NCI-H1105 (cell line): ENCODE measurements at places on chromosomes 6 and 20.

GRCh38 chr6:169827290-169827717, 75.9 kb downstream of the ERMARD start:
- DNase-seq: no peak

DNA sequence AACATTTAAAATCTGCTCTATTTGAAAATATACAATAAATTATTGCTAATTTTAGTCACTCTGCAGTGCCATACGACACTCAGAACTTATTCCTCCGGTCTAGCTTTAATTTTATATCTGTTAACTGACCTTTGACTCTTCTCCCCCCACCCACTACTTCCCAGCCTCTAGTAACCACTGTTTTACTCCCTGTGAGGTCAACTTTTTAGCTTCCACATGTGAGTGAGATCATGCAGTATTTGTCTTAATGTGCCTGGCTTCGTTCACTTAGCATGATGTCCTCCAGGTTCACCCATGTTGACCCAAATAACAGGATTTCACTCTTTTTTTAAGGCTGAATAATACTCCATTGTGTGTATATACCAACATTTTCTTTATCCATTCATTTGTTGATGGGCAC, 80.8 kb downstream of the RPP40 start:
- no peak for DNase-seq

DNA sequence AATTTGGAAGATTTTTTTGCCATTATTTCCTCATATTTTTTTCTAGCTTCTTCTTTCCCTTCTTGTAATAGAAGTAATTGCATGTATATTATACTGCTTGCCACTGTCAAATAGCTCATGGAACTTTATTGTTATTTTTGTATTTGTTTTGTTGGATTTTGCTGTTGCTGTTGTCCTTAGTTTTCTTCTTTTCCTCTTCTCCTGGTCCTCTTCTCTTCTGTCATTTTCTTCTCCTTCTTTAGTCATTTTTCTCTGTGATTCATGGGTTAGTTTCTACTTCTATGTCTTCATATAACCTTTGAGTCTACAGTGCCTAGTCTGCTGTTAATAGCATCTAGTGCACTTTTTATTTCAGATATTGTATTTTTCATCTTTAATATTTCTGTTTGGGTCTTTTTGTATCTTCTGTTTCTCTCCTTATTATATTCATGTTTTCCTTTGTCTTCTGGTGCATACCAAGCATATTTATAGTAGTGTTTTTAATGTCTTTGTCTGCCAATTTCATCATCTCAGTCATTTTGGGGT, 226.2 kb downstream of the HIVEP2 start:
- no peak for DNase-seq

- peak; percentile 10 for DNase-seq
Measured at GRCh38 chr20:3889489-3890397, 556 bp downstream of the PANK2 start.

DNA sequence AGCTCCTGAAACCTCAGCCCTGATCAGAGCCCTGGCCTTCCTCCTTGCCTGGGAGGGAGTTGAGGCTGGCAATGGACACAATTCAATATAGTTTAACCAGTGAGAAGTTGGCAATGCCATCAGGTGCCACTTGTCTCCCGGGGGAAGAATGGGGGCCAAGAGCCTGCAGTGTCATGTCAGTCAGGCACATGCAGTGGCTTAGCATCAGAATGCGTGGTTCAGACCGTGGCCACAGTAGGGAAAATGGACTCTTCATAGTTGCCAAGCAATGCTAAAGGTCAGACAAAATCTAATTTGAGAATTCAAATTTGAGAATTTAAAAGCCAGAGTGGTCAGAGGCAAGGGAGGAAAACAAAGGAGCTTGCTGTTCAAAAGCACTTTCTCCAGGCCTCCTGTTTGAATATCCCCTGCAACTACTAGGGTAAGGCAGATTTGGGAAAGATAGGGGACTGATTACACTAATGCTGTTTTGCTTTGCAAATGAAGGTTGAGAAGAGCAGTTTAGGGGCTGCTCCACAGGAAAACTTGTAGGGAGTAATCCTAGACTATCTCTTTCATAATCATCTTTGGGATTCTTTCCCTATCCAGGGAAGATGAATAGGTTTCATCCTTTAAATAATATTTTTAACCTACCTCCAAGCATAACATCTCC, 33.1 kb upstream of the CLIC5 start:
- DNase-seq: no peak

DNA sequence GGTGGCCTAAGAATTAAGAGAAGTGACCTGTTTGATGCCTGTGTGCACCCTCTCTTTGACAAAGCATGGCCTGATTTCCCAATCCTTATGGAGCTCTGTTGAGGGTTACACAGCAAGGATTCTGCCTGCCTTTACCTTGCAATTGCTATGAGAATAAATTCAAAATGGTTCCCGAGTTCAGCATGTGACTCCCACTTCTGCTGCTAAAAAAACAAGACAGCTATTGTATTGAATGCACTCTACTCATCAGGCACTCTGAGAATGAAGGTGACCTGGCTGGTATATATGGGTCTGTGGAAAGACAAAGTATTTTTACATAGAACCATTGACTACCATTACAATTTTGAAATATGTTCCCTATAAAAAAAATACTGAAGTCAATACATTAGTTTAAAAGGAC, 190.3 kb downstream of the ATXN1 start:
- DNase-seq: no peak

DNA sequence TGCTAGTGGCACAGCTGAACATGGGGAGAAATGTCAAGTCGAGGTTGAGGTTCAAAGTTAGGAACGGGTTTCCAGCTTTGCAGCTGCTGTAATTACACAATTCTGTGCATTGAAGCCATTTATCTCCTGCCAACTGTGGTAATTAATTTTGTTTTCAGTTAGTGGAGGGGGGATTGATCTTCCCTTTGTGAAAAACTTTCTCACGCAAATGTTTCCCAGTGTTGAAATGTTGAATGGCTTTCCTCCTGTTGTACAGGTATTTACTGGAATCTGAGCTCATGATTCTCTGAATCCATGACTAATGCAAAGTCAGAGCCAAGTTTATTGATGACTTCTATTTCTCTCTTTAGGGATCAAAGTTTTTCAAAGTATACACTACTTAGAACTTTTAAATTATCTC, 198.4 kb upstream of the SLC35B3 start:
- DNase-seq: no peak

- no peak for DNase-seq
Measured at GRCh38 chr6:54775576-54775975, 71.0 kb upstream of the FAM83B start.

DNA sequence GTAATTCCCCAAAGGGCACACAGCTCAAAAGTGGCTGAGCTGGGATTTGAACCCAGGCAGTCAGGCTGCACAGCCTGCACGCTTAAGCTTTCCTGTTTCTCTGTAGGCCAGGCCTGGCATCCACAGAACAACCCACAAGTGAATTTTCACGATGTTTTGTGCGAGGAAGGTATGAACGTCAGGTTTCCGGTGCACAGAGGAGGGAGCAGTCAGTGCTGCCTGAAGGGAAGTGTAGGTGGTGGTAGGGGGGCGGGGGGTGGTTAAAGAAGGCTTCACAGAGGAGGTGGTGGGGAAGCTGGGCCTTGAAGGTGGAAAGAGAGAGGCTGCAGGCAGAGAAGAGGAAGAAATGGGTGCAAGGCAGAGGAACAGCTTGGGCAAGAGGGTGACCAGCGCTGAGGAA, 14.1 kb downstream of the KCNB1 start:
- no peak for DNase-seq

GRCh38 chr6:108947114-108947854, 99.1 kb downstream of the ARMC2 start:
- no peak for DNase-seq
